ENCODE measurements at places on chromosomes 11 and 22.

GRCh38 chr22:42179616-42180015 is 49.0 kb upstream of the CYP2D6 start:
- DNase-seq: no peak

- no peak for DNase-seq
Observed at GRCh38 chr11:20050551-20051333, 109.5 kb downstream of the DBX1 start.

DNA sequence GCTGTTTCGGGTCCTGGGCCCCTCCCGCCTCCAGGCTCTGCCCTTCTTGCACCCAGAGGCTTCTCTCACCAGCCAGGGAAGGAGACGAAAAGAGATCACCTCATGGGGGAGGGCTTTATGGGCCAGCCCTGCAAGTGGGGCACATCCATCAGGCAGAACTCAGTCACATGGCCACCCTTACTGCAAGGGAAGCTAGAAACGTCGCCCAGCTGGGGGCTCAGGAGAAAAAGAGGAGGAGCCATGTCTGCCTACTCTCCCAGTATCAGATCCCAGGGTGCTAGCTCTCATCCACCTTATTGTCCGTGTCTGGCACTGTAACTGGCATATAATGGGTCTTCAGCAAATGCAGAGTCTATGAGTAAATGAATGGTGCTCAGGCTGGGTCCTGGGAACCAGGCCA is 24.2 kb downstream of the MFNG start:
- DNase-seq: no peak

DNA sequence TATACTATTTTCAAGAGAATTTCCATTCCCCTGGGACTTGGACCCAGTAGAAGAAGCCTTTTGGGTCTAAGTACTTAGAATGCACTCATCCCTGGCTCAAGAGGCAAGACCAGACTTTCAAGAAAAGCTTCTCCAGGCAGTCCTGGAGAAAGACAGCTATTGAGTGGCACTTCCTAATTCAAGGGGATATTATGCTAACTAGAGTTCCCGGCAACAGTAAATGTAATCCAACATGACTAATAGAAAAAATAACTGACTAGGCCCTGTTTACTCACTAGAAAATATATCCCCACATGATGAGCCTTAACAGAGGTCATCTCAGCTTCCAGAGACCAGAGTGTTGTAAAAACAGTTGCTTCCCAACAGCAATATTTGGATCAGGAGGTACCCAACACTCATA is 47.2 kb upstream of the AKIP1 start:
- DNase-seq: no peak

GRCh38 chr22:38614332-38615063 is 41.7 kb downstream of the FAM227A start:
- no peak for DNase-seq

DNA sequence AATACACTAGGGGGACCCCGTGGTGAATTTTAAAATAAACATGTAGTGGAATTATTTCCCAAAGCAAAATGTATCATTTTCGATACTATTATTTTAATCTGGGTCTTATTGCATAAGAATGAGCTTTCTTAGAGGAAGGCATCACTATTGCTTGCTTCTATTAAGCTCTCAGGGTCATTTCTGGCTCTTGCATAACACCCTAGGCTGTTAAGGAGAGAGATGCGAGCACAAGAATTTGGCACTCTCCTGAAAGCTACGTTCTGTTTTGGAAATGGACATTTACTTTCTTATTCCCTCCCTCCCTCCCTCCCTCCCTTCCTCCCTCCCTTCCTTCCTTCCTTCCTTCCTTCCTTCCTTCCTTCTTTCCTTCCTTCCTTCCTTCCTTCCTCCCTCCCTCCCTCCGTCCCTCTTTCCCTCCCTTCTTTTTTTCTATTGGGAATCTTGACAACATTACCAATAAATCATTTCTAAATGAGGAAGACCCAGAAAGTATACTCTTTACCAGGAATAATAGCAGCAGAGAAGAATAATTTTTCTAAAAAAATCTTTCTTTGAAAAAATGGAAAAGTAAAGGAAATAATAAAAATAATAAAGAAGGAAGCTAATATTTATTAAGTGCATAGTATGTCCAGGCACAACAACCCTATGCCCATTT is 83.6 kb upstream of the BDNF start:
- no peak for DNase-seq

DNA sequence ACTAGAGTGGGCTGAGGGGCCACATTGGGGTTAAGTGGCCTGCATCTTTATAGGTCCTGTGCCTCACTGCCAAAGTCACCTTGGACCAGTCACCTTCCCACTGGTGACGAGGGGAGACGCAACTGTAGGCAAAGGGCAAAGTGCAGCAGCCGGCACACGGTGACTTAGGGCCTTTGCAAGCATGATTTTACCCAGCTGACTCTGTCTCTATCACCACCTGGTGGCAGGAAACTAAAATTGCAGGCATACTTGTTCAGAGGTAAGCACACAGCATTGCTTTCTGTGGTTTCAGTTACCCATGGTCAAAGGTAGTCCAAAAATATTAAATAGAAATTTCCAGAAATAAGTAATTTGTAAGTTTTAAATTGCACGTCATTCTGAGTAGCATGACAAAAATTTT is 1164.4 kb downstream of the BRD1 start:
- DNase-seq: no peak

DNA sequence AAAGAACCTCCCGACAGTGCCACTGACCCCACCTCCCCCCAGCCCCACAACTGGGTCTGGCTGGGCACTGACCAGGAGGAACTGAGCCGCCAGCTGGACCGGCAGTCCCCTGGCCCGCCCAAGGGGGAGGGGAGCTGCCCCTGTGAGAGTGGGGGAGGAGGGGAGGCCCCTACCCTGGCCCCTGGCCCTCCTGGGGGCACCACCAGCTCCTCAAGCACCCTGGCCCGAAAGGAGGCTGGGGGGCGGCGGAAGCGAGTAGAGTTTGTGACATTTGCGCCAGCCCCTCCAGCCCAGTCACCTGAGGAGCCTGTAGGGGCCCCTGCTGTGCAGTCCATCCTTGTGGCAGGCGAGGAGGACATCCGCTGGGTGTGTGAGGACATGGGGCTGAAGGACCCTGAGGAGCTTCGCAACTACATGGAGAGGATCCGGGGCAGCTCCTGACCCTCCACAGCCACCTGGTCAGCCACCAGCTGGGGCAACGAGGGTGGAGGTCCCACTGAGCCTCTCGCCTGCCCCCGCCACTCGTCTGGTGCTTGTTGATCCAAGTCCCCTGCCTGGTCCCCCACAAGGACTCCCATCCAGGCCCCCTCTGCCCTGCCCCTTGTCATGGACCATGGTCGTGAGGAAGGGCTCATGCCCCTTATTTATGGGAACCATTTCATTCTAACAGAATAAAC is 12.3 kb downstream of the TMEM132A start:
- no peak for DNase-seq

- no peak for DNase-seq
Observed at GRCh38 chr22:45008186-45008681, 1.6 kb downstream of the PHF21B start.

- DNase-seq: no peak
Observed at GRCh38 chr11:131506348-131506747, 135.9 kb downstream of the NTM start.

GRCh38 chr11:17162376-17162775 is 45.4 kb downstream of the PIK3C2A start:
- no peak for DNase-seq

- no peak for DNase-seq
Observed at GRCh38 chr11:95306801-95307200, 75.8 kb upstream of the SESN3 start.

- DNase-seq: no peak
Observed at GRCh38 chr22:24855794-24856193, 49.8 kb downstream of the SGSM1 start.

DNA sequence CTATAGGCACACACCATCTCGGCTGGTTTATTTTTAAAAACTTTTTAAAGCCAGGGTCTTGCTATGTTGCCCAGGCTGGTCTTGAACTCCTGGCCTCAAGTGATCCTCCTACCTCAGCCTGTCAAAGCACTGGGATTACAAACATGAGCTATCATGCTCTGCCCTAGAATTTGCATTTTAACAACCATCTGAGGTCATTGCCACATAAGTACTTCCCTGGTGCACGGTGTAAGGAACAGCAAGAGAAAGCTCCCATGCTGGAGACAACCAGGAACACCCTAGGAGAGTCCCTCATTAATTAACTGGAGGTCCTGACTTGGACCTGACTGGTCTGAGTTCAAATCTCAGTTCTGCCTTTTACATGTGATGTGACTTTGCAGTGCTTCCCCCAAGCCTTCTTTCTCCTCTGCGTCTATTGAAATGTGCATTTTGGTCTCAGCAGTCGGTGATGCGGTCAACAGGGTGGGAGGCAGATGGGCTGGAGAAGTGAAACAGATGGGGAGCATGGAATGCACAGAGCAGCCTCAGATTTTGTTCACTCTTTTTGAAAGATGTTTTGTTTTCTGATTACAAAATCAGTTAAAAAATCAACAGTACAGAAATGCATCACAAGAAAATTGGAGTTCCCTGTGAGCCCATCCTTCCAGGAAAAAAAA is 146.5 kb downstream of the MYO18B start:
- no peak for DNase-seq

DNA sequence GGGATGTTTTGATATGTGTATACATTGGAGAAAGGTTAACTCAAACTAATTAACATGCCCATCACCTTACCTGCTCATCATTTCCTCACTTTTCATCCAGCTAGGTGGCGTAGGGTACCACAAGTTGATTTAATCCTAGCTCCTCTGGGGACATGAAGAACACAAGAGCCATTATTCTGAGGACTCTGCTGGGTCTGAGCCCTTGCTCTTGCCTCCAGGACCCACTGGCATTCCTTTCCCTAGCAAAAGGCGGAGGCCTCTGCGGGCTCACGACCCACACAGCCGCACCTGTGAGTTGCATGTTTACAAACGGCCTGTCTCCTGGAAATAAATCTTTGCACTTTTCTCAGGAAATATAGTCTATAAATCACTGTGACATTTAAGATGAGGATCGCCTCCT is 871.9 kb downstream of the TBC1D22A start:
- DNase-seq: no peak

DNA sequence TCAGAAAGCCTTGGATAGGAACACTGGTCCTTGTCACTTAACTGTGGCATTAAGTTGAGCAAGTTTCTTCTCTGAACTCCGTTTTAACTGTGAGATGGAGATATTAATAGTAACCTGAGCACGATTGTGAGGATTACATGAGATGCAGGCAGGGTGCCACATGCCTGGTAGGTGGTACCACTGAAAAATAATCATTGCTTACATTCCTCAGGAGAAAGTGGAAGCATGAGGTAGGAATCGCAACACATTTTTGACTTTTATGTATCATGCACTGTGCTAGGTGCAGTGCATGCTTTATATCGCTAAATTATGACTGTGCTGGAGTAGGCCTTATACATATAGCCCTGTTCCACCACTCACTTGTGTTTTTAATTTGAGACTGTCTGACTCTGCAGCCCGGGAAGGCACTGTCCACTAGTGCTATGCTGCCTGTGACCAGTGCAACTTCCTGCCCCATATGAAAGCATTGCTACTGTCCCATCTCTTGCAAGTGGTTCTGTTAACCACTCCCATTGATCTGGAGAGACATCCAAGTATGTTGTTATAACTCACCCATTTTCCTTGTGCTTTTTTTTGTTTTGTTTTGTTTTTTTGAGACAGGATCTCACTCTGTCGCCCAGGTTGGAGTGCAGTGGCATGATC is 1.0 kb downstream of the UQCR10 start:
- no peak for DNase-seq

DNA sequence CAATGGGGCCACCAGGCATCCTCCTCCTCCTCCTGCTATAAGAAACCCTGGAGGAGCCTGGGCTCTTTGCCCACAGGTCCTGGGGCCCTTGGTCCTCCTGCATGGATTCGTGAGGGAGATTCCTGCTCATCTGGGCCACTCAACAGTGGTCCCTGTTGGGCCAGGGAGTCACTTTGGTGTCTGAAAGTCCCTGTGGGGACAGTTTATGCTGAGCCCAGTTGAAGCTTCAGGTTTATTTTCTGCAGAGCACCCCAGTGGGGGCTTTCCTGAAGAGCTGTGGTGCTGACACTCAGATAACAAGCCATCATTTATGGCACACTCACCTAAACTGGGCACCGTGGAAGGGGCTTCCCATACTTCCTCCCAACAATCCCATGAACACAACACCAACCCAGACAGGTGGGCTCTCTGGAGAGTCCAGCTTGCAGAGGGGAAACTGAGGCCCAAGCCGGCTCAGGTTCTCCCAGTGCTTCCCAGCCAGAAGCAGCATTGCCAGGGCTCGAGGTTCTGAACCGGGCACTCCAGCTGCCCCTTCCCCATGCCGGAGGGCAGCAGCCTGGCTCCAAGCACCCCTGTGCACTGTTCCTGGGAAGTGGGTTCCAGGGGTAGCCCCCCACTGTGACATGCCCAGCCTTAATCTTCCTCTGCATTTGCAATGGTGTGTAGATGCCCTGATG is 91.3 kb downstream of the MYEOV start:
- DNase-seq: no peak

DNA sequence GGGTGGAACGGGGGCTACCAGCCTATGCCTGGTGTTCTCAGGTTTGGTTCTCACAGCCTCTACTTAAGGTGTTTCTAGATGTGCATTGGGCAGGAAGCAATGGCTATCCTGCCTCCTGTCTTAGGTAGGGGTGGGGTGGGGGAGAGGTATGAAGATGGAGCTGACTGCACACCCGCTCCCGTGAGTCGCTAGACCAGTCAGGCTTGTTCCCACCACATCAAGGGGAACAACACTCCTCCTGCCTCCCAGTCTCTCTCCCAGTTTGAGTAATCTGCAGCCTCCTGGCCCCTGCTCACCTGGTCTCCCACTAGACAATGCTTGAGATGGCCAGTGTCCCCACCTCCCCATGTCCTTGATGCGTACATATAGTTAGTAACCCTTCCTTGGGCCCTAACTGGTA is 79.3 kb upstream of the TENM4 start:
- DNase-seq: no peak

DNA sequence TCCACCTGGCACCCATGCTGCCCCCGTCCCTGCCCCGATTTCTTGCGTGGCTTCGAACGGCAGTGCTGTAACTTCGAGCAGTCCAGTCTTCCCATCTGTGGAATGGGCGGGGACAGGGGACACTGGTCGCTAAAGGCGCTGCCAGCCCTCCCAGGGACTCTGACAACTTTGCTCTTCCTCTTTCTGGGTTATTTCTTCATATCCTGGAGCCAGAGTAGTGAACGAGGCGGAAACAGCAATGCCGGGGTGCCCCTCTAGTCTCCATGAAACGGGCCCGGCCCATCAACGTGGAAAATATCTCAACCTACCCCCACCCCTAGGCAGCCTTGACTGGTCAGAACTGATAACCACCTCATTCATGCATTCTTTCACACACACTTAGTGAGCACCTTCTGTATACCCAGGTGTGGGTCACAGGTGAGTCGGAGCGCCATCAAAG is 42.8 kb downstream of the TRIOBP start:
- no peak for DNase-seq

DNA sequence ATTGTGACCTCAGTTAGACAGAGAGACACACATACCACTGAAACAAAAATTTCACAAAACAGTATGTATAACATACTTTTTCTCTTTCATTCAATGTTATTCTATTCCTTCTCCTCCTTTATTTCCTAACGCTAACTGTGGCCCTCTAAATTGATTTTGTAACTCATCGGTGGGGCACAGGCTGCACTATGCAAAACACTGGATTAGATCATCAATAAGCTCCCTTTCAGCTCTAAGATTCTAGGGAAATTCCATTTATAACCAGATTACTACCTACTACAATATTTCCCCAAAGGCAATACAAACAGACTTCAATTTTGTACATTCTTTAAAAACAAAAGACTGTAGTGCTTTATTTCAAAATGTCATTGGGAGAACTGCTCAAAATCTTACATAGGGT is 6.1 kb downstream of the FJX1 start:
- DNase-seq: no peak

- no peak for DNase-seq
Observed at GRCh38 chr22:40348025-40348658, 1.8 kb downstream of the ADSL start.
